ENCODE measurements at places on chromosomes 4 and X. TPM values are rescaled to one million over a fixed set of nuclear protein-coding genes. Genes with fewer than 3 reads are reported as not detected.
A peak's percentile ranks its signal among the peaks of the same experiment; 100 is the strongest.

The HOPX gene
- 60.1 TPM for total RNA-seq

The ADH1C gene
- 9.0 TPM for total RNA-seq

The LEF1 gene
- total RNA-seq: 13.7 TPM

The IL2RG gene
- total RNA-seq: 4.3 TPM

DNA sequence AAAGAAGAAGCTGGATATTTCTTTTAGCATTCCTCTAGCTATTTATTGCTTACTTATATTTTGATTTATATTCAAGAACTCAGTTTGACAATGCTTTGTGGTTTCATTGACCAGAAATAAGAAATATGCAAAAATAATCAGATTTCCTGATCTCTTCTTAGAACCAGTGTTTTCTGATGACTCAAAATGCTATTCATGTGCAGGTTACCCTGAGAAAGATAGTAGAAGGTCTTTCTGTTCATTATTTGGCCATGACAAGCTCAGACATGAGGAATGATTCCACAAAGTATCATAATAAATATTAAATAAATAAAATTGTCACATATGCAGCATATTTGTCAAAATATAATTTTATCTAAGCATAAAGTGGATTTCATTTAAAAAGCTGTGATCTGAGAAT lies 24.1 kb downstream of the ADH7 start:
- no peak for DNase-seq

GRCh38 chrX:73448379-73448778 lies 1.5 kb downstream of the CDX4 start:
- DNase-seq: no peak

DNA sequence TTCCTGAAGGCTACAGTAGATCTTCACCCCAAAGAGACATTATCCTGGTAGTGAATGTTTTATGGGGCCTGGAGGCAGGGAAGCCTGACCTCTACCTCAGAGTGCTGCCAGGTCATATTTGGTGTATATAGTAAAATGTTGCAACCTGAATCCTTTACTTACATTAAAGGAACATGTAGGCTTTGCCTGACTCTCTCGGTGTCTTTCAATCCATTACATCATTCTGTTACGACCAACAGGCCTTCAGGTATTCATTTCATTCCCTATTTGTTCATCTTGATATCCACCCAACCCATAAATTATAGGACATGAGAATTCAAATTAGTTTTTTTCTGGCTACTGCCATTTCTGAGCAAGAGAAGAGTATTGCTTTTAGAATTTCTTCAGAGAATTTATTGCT lies 116.5 kb downstream of the CFAP299 start:
- DNase-seq: no peak

- no peak for DNase-seq
These were observed 310.2 kb downstream of the FAT4 start for GRCh38 chr4:125624951-125625350.

- peak; percentile 53 for DNase-seq
These were observed 163.9 kb downstream of the KDR start for GRCh38 chr4:54961357-54961975.

DNA sequence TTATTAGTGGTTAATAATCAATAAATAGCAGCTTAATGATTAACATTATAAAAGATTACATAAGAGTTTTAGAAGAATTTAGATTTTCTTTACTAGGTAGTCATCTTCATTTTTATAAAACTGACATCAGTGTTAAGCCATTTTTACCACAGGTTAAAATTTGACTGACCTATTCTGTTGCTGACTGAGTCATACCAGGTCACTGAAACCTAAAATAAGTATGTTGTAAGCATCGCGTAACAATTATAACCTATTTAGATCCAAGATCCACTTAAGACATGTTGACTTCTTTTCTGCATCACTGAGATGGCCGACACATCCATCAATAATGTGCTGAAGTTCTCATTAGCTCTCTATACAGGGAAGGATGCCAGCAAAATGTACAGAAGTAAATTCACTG lies 36.7 kb downstream of the ARX start:
- no peak for DNase-seq

DNA sequence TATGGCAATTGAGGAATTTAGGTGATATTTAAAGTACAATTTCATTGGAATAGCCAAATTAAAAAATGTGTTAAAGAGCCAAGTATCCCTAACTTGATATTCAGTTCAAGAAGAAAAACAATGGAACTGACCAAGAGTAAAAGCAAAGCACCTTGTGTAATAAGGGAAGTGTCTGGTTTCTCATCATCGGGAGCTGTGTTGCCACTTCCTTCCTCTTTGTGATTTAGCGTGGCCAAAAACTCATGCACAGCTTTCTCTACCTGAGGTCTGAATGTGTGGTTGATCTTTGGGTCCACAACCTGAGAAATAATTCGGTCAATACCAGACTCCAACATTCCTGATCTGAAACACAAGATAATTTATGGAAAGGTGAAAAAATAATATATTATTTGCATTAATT lies 12.4 kb downstream of the BOD1L1 start:
- DNase-seq: no peak

All from tongue (tissue), 3 donors.